ENCODE measurements at places on chromosomes 1 and 21. TPM values are rescaled to one million over a fixed set of nuclear protein-coding genes. Genes with fewer than 3 reads are reported as not detected.

DNA sequence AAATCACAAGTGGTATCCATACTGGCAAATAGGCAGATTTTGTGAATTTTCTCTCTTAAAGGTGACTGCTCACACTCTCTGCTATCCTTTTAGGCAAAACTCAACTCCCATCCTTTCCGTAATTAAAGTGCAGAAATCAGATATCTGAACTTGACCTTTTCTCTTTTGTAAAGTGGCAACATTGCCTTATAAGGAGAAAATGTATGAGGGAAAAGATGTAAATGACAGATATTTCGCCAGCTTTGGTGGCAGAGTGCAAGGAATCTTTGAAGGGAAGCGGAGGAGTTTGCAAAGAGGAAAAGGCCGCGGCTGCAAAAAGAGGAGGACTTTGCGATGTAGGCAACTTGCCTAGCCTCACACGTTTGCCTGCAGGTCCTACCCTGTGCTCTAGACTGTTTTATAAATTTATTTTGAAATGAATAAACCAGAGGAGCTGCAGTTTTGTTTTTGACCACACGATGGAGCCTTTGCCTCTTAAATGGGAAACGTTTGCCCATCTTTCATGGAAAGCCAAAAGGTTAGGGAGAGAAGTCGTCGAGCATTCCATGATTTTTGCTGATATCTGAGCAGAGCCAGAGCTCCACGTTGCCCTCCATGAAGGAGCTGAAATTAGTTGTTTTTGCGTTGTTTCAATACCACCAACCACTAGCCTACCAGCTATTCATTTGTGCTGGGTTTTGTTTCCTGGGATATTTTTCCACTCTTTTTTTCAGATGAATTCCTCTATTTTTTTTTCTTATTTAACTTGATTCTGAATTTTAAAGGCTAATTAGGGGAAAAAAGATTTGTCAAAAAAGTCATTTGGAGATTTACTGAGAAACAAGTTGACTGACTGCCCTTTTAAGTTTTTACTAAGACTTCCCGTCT lies 242.3 kb downstream of the LMX1A start:
- peak; percentile 85 for DNase-seq

PTPN7 gene
- total RNA-seq = not detected

DNA sequence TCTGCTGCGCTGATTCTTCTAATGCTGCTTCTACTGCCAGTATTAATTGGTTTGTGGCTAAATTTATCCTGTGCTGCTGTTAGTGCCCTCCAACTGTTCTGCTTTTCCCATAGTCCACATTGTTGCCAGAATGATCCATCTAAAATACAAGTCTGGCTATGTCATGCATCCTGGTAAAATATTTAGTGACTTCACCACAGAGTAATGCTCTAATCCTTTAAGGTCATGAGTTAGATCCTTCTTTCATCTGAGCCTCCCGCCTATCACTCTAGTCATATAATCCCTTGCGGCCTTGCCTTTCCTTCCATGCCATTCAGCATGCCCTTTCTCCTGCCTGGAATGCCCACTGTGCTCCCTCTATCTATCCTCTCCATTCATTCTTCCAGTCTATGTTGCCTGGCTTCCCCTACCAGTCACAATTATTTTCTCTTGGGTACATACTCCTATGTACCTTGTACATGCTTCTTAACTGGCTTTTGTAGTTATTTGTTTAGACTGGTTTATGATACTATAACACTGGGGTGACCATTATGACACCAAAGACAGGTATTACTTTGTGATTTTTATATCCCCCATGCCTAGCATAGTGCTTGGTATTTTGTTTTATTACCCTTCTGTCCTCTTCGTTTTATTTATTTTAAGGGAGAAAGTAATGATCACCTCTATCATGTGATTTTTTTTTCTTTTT lies 144.0 kb downstream of the MAGI3 start:
- DNase-seq = no peak

GRCh38 chr1:218322762-218323161 lies 22.4 kb upstream of the TGFB2 start:
- no peak for DNase-seq

- DNase-seq = no peak
These were observed 43.0 kb upstream of the PAXBP1 start for GRCh38 chr21:32814528-32814927.

DNA sequence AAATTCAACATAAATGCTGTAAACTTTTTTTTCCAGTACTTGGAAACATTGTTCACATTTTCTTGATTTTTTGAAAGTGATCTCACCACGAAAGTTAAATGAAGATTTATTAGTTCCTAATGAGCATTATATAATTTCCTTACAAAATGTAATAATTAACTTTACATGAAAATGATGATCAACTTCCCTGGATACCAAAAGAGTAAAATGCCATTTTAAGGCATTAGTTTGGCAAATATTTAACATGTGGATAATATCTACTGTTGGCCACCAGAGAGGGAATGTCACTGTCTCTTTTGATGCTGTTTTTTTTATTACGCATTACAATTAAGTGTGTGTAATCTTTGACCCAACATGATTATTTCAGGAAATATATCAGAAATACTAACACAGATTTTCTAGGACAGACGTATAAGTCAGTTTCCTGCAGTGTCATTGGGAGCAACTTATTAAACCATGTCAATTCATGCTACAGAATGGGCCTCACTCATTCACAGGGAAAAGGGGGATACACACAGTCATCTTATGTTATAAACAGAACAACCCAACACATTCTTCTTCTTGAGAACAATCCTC lies 903.9 kb upstream of the ADGRL2 start:
- no peak for DNase-seq

DNA sequence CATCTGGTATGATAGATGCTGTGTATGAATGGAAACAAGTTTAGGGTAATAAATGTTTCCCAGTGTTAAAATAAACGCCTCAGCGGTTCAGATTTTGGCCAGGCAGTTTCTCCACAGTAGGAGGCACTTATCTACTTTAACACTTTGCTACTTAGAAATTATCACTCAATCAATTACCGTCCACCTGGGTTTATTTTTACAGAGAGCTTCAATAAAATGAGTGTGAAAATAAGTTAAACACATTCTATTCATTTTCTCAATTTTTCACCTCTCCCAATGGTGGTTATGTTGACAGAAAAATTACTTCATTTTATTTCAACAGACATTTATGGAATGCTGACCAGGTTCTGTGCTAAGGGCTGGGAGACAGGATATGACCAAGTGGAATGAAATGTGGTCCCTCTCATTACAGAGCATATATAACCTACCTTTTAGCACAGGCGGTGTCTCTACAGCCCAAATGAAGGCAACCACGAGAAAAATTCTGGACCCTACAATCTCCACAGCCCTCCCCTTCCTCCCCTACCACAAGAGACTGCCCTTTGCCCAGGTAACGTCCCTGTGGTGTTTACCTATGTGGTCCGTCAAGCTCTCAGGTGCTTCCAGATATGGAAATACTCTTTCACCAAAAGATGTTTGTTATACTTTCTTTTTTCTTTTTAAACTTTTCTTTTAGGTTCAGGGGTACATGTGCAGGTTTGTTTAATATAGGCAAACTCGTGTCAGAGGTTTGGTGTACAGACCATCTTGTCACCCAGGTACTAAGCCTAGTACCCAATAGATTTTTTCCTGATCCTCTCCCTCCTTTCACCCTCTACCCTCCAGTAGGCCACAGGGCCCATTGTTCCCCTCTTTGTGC lies 105.5 kb downstream of the HLCS start:
- DNase-seq = peak; percentile 67

DNA sequence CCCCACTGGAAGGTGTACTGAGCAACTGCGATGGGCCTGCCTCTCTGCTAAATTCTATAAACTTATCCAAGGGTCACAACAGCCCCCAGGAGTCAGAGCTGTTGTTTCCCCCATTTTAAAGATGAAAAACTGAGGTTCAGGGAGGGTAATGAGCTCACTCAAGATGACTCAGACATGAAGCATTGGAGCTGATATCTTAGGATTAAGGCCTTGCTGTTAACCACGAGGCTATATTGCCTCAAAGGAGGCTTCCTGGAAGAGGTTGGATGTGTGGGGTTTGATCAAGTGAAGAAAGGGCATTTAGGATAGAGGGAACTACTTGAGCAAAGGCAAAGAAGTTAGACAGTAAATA lies 6.7 kb downstream of the LDLRAP1 start:
- peak; percentile 31 for DNase-seq

GRCh38 chr1:206604861-206605260 lies 7.4 kb downstream of the EIF2D start:
- no peak for DNase-seq

All from MCF 10A (cell line).